ENCODE measurements at places on chromosomes 16 and 17.

DNA sequence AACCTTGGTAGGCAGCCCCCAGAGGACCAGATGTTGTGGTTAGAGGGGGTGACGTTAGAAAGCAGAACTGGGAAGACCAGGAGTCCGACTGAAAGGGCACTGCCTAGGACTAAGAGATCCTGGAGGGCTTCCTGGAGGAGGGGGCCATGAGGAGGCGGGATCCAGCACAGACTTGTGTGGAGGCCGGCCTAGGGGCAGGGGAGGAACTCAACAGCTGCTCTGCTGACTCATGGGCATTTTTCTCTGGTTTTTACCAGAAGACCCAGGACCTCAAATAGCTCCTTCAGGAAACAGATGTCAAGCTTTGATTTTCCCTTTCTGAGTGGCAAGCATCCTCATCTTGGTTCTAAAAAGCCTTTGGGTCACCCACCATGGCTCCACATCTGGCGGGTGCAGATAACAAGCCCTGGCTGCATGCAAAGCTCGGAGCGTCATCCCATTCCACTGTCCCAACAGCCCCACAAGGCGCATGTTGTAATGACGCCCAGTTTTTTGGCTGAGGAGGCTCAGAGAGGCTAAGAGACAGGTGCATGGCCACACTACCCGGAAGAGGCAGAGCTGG, 29.0 kb downstream of the IL21R start:
- no peak for DNase-seq

DNA sequence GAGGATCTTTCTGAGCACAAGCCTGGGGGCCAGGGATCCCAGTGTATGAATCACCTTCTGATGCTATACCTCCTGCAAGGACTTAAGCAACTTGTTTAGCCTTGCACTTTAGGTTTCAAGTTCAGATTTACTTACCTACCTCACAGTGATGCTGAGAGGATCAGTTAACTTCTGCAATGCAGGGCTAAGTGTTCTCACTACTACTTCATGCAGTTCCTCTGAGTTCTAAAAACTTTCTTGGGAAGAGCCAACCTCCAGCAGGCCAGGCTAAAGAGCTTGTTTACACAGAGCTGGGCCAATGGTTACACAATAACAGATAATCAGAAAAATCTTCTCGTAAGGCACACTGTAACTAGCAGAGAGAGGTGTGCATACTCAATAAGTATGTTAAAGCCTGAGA, 13.0 kb downstream of the VEZF1 start:
- no peak for DNase-seq

DNA sequence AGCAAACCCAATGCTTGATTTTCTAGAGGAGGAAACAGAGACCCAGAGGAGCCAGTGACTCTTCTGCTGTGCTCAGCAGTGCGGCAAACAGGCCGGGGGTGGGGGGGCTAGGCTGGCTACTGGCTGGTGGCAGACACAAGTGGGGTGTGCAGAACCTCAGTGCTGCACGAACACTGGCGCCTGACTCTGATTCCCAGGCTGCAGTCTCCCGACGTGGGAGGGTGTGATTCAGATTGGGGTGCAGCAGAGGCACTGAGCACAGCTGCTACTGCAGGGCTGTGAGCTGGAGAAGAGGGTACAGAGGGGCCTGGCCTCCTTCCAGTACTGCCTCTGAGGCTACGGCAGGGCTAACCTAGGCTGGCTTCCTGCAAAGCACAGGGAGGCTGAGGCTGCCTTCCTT, 8.1 kb downstream of the RPL19 start:
- DNase-seq = no peak

GRCh38 chr17:21295036-21295952, 10.8 kb downstream of the MAP2K3 start:
- peak; percentile 49 for DNase-seq

DNA sequence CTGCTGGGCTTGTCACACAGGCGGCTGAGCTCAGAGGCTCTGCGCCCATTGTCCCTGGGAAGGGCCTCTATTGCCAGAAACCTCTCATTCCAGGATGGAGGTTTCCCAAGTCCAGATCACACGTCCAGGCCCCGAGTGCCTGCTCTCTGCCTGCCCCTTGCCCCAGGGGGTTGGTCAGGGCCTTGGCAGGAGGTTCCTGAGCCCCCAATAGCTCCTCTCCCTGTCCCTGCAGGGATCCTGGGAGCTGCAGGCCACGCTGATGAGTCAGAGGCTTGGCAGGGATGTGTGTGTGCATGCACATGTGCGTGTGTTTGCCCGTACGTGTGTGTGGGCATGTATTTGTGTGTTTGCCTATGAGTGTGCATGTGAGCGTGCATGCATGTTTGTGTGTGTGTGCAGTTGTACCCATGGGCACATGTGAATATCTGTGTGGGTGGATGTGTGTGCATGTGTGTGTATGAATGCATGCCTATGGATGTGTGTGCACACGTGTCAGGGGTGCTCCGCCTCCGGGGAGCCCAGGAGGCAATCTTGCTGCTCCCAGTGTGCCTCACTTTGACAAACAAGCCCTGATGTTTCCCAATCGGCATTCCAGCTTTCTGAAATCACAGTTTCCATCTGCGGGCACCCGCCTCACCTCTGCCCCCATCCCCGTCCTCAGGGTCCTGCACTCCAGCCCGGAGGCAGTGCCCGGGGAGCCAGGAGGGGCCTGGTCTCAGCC, 98.4 kb upstream of the GSE1 start:
- no peak for DNase-seq

DNA sequence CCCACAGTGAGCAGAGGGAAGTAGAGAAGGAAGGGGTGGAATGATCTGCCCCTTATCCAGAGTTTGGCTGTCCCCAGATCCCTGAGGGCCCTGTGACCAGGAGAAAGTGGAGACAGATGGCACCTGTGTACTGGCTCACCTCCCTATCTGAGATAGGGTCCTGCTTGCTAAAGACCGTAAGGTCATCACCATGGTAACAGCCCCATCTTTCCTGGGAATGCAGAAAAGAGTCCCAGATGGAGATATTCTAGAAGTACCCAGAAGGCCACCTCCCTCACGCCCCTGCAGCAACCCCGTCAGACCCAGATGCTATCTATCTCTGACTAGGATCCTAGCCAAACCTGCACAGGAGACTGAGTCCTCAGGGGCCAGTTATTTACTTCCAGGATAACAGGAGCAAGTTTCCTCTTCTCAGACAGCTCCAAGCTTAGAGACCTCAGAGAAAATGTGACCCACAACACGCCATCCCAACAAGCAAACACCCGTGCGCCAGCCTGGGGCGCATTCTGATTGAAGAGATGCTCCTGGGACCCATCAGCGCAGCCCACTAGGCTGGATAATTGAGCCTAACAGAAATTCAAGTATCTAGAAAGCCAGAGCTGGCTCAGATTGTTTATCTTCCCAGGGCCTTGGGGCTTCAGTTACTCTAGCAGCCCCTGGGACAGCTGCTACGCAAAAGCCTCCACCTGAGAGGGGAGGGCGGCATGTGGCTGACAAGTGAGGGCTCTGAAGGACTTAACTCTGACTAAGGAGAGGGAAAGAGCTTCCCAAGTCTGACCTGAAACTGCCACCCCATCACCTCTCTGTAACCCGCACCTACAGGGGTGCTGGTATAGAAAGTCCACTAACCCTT, 1.9 kb downstream of the ORMDL3 start:
- no peak for DNase-seq

DNA sequence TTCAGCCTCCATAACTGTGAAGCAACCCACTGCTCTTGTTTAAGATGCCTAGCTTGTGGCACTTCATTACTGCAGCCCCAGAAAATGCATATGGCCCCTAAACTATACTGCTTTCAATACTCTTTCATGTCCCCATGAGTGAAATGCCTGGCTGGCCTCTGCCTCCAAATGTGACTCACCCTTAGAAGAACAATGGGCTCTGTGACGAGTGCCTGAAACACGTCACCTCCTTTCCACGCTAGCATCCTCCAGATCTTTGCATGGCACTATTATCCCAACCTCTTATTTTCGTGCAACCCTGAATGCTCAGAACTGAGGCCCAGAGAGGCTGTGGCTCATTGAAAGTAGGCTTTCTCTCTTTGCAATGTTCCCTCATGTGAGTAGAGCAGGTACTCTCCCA, 233.1 kb downstream of the CBLN1 start:
- DNase-seq = peak; percentile 8

GRCh38 chr17:1915889-1916288, 86.1 kb downstream of the RPA1 start:
- DNase-seq = peak; percentile 45

DNA sequence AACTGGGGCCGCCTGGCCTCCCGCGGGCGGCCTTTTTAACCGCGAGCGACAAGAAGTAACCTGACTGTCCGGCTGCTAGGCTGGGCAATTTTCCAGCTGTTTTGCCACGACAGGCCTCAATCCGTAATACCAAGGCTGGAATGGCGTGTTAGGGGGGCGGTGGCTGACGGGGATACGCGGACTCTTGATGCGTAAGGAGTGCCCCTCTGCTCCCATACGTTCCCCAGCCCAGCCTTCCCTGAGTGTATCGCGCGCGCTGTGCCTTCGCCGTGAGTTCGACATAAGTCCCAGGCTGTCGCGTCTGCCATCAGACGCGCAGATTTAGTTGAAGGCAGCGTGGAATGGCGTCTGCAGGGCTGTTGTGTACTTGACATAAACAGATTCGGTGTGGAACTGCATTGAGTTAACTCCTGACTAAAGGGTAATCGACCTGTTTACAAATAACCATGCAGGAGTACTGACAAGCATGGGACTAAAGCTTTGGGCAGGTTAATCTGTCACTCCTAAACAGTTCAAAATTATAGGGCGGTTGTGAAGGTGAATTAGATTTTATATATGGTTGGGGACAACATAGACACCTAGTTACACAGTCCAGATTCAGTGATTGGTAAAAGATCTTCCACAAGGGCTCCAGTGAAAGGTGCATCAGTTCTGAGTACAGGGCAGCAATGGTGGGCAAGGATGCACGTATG, 16.6 kb upstream of the ERN1 start:
- DNase-seq = peak; percentile 63

- DNase-seq = no peak
Measured at GRCh38 chr16:79071424-79071823, 529.1 kb downstream of the MAF start.

GRCh38 chr16:89107203-89107582, 13.5 kb downstream of the ACSF3 start:
- DNase-seq = no peak

DNA sequence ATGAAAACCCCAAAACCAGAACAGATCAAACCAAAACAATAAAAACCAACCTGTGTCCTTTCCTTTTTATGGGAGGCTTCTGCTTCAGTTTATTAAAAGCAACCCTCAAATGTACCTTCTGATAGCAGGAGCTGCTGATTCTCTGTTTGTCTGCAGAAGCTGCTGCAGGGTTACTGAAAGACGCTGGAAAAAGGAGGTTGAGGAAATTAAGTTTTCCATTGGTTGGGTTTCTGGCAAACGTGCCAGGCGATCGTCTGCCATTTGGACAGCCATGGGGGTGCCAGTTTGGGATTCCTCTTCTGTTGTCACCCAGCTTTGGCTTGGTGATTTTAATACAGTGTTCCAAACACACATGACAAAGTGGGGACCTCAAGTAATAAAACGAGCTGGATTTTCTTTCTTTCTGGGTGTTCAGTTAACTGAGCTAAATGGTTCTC, 185.4 kb upstream of the ZFHX3 start:
- DNase-seq = no peak

DNA sequence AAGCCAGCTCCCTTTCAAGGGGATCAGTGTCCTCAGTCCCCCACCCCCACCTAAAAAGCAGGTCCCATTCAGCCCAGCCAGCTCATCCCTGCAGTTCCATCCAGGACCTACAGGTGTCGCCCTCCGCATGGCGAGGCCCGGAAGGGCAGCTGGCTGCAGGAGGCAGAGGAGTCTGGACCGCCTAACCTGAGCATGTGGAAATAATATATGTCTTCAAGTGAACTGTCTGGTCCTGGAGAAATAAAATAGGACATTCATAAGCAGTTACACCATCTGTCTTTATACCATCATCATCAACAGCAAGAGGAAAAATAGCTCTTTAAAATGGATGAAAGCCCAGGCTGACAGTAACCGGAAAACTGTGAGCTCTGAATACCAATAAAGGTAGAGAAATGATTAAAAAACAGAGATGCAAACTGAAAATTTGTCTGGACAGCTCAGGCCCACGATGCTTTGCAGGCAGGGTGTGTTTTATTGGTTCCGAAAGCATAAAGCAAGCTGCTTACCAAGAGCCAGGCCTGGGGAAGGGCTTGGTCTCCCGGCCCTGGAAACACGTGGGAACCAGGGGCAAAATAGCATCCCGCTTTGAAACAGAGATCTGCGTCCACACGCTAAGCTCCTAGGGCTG, 215.2 kb downstream of the ZFHX3 start:
- peak; percentile 70 for DNase-seq

- peak; percentile 71 for DNase-seq
Measured at GRCh38 chr17:59617156-59617732, 2.5 kb upstream of the CLTC start.

GRCh38 chr16:4837733-4838501, 9.2 kb downstream of the GLYR1 start:
- DNase-seq = no peak

GRCh38 chr17:41163828-41164227, 3.3 kb upstream of the KRTAP4-4 start:
- no peak for DNase-seq

DNA sequence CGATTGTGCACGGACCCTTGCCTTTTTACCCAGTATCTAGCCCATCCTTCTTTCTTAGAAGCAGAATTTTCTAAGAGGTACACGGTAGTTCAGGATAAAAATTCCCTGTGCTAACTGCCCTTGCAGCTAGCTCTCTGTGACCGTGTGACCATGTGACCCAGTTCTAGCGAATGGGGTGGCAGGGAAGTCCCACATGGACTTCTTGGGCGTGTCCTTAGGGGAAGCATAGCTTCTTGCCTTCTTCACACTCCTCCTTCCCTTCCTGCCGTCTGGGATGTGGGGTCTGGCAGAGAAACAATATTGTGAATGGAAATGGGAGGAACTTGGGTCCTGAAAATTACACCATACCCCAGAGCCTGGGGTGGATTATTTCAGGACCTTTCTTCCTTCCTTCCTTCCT, 670.7 kb downstream of the MAF start:
- DNase-seq = no peak

- DNase-seq = peak; percentile 93
Measured at GRCh38 chr17:73718912-73719311, 74.7 kb upstream of the SDK2 start.

- no peak for DNase-seq
Measured at GRCh38 chr17:41073676-41074075, 8.0 kb upstream of the KRTAP2-4 start.

DNA sequence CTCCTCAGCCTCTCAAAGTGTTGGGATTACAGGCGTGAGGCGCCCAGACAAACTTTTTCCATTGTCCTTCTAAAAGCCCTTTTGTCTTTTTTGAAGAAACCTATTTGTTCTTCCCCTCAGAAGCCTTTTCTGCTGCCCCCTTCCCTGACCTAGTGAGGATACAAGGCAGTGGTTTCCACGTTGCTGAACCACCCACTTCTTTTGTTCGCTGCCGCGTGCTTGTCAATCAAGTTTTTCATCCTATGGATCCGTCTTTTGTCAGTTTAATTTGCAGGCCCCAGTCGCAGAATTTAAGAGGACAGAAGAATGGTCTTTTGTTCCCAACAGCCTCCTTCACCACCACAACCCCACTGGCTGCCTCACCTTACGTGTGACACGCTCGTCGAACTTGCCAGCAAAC, 20.2 kb upstream of the GNG13 start:
- no peak for DNase-seq

DNA sequence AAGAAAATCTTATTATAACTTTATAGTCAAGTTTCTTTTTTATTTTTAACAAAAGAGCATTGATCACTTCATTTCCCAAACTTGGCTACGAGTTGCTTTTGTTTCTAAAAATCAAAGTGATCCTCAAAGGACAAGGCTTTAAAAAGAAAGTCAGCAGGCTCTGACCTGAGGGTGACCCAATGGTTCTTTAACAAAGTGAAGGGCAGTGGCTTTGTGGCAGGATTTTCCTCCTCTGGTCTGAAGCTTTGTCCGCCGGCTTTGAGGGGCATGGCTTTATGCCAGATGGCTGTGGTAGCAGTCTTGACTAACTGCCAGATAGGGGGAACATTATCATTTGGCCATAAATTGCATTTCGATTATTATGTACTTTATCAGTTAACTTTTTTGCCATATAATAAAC, 28.5 kb downstream of the IQCK start:
- no peak for DNase-seq
